ENCODE measurements at places on chromosomes 6 and 20.

DNA sequence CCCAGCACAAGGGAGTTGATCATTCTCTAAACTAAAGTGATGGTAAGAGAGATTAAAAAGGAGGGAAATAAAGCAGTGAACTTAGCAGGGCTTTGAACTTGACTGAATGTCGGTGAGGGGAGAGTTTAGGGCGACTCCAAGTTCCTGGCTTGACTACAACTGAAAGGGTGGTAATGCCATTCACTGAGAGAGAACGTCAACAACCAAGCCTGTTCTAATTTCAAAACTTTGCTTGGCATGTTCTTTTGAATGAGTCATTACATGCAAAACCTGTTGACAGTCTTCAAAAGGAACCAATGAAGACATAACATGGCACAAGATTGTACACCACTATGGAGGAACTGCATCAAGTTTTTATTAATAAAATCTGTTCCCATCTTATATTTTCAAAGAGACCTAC, 10.3 kb upstream of the MYB start:
- no peak for DNase-seq

DNA sequence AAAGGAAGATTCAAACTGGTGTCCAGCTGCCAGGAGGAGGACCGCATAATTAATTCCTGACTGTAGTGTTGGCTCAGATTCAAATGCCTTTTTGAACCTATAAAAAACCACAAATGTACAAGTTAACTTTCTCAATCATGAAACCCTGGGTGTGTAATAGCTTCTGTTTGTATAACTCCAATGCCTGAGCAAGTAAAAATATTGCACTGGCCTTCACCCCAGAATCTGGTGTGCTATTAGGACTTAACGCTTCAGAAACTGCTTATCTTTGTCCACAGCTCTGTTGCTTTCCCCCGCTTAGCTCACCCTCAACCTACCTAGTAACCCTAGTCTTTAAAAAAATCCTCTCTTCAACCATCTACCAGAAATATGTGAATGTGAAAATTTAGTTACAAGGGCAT, 119.1 kb upstream of the MAP7 start:
- no peak for DNase-seq

- DNase-seq = no peak
Observed at GRCh38 chr20:22260506-22260905, 323.9 kb downstream of the FOXA2 start.

DNA sequence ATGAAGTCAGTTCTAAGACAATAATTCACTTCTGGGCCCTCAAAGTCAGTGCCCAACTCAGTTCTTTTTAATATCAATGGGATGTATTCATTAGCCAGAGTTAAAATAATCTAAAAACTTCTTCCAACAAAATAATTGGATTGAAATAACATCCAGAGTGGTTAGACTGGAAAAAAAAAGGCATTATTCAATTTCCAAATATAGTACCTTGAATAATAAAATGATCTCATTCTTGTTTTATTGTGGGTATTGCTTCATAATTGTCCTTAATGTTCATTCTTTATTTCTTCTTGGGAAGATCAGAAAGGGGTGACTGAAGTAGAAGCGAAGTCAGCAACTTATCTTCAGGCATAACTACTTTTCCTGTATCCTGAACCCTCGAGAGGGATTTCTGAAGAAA, 85.1 kb upstream of the JARID2 start:
- DNase-seq = no peak

DNA sequence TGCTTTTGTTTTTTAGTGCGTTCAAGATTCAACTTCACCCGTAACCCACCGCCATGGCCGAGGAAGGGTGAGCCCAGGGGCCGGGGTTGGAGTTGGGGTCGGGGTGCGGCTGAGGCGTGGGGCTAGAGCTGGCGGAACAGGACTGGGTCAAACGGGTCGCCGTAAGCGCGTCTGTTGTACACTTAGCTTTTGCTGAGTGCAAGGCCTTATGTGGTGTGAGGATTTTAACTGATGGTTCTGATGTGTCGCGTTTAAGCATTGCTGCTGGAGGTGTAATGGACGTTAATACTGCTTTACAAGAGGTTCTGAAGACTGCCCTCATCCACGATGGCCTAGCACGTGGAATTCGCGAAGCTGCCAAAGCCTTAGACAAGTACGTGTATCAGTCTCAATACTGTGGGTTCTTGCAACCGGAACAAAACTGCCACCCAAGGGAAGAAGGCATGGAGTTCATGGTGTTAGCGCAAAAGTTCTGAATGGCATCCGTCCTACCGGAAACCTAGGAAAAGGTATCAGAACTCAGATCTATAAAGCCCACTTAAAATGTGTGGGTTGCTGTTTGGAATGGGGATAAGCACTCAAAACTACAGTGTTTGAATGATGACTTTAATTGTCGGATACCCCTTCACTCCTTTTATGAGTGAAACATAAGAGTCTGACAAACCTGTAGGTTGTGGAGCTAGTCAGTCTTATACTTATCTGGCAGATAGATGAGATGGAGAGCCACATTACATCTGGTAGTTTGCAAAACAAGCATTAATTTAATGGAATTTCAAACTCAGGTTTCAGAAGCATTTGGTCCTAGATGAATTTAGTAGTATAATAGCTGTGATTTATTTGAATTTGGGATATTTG, 574 bp downstream of the RPS12 start:
- no peak for DNase-seq

DNA sequence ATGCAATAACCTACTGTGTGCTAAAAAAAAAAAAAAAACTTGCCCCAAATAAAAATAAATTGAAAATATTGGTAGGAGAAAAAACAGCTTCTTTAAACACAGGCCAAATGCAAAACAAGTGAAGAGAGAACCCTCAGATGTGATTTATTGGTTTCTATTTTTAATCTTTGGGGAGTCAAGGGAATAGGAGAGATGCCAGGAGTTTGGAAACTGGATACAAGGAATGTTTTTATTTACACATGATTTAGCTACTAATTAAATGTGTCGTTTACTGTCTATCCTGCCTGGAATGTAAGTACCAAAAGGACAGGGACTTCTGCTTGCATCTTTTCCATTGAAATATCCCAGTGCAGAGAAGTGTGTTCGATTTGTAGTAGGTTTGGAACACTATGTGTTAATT, 810.7 kb downstream of the MAFB start:
- no peak for DNase-seq

DNA sequence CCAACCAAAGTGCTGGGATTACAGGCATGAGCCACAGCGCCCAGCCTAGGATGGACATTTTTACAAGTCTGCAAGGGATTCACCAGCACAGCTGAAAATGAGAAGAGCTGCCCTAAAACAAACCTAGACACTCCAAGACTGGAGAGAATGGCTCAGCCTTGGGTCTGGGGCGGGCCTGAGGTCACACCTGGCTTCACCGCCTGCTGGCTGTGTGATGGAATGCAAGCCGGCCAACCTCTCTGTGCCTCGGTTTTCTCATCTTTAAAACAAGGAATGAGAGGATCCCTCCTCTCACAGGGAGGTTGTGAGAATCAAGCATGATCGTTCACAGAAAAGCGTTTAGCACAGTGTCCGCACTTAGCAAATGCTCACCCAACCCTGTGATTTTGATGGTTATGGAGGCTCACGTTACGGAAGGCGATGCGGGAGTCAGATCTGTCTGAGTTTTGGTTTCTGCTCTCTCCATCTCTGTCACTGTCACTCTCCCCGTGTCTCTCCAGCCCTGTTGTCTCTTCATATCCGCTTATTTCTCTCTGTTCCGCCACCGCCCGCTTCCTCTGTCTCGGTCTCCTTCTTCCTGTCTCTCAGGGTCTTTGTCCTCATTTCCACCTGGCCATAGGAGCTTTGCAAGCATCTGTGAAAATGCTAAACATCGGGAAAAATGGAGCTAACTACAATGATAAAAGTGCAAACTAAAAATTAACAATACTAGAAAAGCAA, 47.6 kb downstream of the CEBPB start:
- no peak for DNase-seq

DNA sequence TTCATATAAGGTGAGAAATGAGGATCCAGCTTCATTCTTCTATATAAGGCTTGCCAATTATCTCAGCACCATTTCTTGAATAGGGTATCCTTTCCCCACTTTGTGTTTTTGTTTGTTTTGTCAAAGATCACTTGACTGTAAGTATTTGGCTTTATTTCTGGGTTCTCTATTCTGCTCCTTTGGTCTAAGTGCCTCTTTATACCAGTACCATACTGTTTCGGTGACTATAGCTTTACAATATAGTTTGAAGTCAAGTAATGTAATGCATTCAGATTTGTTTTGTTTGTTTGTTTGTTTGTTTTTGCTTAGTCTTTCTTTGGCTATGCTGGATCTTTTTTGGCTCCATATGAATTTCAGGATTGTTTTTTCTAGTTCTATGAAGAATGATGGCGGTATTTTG, 64.6 kb downstream of the ERMARD start:
- DNase-seq = no peak

- DNase-seq = no peak
Observed at GRCh38 chr6:47700596-47700995, 2.2 kb downstream of the ADGRF4 start.

DNA sequence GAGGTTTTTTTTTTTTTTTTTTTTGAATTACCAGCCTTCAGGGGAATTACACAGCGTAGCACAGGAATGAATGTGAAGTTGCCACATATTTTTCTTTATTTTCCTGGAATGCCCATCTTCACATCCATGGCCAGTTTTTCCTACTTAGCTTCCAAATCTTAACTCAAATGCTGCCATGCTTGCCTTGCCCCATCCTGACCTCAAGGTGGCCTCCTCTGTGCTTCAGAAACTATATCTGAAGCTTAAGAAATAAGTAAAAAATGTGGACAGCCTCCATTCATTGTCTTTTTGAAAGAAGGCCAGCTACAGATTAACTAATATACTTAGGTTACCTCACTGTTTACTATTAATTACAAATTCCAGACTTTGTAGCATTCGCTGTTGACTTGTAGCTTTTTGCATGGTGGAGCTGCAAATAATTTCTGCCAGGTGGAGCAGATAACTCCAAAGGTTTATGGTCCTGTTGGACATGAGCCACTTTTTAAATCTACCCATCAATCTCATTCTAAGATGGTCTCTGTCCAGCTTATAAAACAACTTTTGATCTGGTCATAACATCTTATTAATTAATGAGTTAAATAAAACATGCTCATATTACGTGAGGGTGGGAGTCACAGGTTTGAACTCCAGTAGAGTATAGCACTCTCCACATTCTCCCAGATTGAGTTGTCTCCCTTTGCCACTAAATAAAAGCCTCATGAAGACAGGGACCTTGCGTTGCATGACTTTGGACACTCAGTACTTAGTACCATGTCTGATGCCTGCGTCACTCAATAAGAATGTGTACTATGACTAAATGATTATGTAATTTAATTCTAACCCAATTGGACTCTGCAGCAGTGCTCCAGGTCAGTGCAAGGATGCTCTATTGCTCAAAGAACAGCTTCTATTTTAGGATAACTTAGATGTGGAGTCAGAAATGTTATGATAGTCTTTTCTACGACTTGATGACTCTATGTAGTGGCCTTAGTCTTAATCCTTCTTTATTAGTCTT, 678.6 kb upstream of the CITED2 start:
- DNase-seq = no peak

DNA sequence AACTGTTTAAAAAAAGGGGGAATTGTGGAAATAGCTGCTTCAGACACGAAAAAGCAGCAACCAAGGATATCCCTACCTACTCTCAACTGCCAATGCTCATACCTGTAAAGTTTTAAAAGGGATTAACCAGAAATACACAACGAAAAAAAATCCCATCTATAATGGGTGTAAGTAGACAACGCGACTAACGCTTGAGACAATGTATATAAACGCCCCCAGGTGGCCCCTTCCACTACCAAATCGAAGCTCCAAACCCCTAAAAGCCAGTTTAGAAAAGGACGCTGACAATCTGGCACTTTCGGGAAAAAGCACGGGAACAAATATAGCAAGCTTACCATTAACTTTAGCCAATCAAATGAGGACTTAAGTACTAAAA, 94.5 kb upstream of the BTN3A2 start:
- DNase-seq = no peak

- no peak for DNase-seq
Observed at GRCh38 chr6:36574679-36575078, 19.5 kb upstream of the SRSF3 start.
